ENCODE measurements at places on chromosomes 1 and 21.

DNA sequence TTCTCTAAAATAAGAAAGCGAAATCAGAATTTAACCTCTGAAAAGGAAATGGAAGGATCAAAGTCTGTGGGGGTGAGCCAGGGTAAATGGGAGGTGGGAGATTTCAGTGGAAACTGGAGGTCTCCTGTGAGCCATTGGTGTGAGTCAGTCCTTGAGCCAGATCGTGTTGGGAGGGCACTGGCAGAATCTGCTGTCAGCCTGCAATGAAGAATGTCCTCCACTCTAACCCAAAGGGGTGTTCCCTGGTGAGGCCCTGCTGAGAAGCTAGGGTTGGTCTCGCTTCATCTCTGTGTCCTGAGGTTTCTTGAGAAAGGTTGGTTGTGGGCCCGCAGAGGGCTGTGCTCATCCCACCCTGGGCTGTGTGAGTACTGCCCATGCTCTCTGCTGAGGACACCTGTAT lies 2.4 kb downstream of the QSOX1 start:
- no peak for DNase-seq

DNA sequence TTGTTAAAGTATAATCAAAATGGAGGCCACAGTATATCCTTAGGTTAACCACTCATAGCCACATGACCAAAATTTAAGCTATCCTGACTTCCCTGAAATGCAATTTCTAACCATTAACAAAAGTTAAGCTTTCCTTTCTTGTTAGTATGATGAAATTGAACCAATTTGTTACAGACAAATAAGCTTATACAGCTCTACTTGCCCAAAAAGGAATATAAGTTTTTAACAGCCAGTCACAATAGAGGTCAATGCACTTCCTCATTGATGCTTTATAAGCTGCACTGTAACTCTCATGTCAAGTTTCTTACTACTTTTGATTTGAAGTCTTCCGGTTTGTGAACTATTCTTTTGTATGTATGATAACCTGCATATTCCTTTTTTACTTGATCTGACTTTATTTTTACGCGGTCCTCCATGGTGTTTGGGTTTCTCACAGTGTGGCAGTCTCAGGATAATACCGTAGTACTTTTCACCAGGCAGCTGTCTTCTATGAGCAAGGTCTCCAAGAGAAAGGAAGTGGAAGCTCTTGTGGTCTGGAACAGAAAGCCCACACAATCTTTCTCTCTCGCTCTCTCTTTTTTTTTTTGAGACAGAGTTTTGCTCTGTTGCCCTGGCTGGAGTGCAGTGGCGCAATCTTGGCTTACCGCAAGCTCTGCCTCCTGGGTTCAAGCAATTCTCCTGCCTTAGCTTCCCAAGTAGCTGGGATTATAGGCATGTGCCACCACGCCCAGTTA lies 331.6 kb downstream of the SRGAP2C start:
- no peak for DNase-seq

DNA sequence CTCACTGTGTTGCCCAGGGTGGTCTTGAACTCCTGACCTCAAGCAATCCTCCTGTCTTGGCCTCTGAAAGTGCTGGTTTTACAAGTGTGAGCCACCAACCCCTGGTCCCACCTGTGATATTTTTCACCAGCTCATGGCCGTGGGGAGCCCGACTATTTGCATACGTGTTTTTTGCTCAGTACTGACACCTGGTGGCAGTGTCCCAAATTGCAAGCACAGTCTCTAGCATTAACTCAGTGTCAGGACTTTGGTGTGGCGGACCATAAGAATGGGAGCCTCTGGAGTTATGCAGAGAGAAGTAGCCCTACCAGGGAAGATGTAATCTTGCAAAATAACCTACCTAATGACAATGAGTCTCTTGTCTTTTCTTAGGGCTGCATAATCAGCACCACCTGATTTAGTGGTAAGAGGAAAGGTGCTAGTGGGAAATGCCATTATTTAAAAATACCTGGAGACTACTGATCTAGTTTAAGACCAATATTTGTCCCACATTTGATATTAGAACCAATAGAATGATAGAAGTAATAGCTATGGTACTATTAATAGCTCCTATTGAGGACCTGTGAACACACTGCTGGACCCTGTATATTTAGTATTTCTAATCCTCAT lies 305.4 kb downstream of the DISC1 start:
- no peak for DNase-seq

GRCh38 chr1:158014731-158015320 lies 21.4 kb downstream of the KIRREL1 start:
- DNase-seq = no peak

DNA sequence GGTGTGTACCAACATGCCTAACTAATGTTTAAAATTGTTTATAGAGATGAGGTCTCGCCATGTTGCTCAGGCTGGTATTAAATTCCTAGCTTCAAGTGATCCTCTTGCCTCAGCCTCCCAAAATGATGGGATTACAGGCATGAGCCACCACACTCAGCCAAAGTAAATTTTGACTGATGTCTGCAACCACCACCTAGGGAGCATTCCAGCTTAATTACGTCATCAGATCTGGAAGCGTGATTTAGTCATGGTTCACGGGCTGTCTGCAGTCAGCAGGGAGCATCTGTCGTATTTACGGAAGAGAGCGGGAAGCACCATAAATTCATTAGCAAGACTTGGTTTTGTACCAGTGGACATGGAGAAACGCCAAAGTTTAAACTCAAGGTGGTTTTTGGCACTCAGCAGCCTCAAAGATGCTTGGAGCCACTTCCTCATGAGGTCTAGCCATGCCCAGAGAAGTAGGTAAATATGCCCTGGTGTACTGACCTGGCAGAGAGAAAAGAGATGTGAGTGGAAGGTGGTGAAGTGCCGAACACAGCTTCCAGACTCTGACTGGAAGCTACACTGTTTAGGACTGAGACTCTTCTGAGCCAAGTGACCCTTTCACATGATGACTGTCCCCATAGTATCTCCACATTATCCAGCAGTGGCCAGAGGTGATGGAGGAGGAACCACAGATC lies 60.8 kb upstream of the SLC35F3 start:
- DNase-seq = no peak

GRCh38 chr1:228830185-228830953 lies 95.1 kb downstream of the RHOU start:
- no peak for DNase-seq

GRCh38 chr1:79604490-79605198 lies 598.1 kb upstream of the ADGRL4 start:
- no peak for DNase-seq

GRCh38 chr1:91148641-91149069 lies 126.8 kb upstream of the ZNF644 start:
- no peak for DNase-seq

- DNase-seq = no peak
Measured at GRCh38 chr1:23029337-23029736, 10.1 kb downstream of the KDM1A start.

- no peak for DNase-seq
Measured at GRCh38 chr1:225845571-225846259, 35.8 kb downstream of the EPHX1 start.

- DNase-seq = no peak
Measured at GRCh38 chr1:97685360-97685759, 235.5 kb downstream of the DPYD start.

- DNase-seq = no peak
Measured at GRCh38 chr1:167152192-167152876, 58.5 kb downstream of the STYXL2 start.

- DNase-seq = no peak
Measured at GRCh38 chr1:48753293-48753692, 23.4 kb downstream of the BEND5 start.

GRCh38 chr1:54543729-54544496 lies 4.1 kb upstream of the ACOT11 start:
- no peak for DNase-seq

DNA sequence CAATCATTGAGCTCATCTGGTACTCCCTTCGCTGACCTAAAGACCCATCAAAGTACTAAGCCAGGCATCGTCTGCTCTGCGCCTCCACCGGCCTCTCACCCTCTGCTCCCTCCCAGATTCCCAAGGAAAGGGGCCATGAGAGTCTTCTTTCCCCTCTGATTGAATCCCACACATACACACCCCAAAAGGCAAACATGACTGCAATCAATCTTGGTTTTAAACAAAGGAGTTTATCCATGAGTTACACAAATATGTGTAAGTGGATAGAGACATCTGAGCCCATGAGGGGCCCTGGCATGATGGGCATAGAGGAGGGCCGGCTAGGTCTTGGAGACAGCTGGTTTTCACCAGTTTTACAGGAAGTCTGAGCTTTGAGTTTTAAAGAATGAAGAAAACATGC lies 50.9 kb downstream of the CAPN2 start:
- DNase-seq = no peak

DNA sequence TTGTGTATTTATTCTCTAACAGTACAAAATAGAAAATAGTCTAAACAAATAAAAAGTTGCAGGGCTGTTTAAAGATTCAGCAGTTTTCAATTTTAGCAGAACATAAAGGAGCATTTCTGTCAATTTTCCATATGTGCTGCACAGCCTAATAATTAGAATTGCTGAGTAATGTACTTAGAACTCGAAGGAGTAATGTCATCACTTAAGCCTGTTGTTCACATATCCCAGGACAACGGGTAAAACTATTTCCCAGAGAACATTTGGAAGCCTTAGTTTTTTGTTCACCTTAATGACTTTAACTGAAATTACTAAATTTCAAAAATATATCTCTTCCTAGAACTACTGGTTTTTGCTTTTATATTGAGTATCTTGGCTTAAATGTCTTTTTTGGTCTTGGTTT lies 81.6 kb downstream of the ZP4 start:
- no peak for DNase-seq

- DNase-seq = no peak
Measured at GRCh38 chr1:198529414-198529813, 11.1 kb downstream of the ATP6V1G3 start.

DNA sequence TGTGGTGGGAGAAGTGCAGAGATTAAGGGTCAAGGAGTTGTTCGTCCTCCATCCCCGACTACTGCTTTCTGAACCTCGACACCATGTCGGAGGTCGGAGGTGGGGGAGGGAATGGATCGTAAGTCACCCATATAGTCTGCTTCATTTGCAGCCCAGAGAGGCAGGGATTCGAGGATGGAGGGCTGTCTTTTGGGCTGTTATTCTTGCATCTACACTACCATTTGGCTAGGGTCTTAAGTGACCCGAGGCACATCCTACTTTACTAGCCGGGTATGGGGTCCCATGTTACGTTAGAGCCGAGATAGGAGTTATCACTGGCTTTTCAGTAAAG lies 578 bp downstream of the USP21 start:
- DNase-seq = no peak

- DNase-seq = no peak
Measured at GRCh38 chr1:115496904-115497527, 144.8 kb upstream of the VANGL1 start.

DNA sequence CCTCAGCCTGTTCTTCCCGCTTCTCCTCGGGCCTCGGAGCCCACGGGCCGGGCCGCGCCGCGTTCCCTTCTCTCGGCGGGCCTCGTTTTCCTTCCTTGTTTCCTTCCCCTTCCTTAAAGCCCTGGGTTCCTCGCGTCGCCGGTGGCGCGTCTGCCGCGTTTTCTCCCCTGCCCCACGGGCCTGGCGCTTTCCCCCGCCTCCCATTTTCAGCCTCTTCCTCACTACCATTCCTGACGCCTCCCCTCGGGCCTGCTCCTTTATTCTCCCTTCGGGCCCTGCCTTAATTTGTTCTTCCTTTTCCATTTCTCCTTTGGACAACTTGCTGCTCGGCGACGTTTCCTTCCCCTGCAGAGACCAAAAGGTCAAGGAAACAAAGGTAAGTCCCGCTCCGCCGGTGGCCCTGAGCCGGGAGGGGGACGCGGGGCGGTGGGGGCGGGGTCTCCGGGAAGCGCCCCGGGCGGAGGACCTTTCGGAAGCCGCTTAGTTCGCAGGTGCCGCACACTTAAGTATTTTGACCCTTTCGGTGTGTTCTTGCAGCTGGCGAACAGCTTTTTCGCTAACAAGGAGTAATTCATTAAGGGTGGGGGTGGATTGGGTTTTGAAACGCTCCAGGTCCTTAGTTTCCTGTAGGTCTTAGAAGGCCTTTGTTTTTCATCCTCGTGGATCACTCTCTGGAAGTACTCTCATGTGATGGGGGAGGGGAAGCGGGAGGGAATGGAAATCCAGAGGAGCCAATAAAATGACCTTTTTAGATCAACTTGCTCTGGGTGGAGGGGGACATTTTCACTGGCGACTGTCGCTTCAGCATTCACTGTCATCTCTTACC lies 780 bp downstream of the YTHDF2 start:
- DNase-seq = peak; percentile 42

DNA sequence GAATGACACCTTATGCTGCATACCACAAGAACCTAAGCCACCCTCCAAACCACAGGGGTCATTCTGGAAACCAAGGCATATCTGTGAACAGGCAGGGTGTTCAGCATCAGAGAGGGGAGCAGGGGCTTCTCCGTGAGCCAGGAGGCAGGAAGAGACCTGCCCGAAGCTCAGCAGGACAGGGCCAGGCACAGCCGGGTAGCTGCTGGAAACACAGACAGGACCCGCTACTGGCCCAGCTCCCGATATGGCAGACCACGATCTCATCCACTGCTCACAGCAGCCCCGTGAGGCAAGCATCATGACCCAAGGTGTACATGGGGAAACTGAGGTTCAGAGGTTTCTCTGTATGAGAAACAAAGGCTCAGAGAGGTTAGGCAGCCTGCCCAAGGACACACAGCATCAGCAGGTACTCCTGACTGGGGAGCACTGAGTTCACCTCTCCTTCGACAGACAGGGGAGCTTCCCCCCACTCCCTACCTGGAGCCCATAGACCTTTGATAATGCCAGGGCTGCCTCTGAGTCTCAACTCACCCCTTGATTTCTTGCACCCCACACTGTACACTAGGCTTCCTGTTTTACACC lies 317.7 kb downstream of the MATN1 start:
- no peak for DNase-seq

DNA sequence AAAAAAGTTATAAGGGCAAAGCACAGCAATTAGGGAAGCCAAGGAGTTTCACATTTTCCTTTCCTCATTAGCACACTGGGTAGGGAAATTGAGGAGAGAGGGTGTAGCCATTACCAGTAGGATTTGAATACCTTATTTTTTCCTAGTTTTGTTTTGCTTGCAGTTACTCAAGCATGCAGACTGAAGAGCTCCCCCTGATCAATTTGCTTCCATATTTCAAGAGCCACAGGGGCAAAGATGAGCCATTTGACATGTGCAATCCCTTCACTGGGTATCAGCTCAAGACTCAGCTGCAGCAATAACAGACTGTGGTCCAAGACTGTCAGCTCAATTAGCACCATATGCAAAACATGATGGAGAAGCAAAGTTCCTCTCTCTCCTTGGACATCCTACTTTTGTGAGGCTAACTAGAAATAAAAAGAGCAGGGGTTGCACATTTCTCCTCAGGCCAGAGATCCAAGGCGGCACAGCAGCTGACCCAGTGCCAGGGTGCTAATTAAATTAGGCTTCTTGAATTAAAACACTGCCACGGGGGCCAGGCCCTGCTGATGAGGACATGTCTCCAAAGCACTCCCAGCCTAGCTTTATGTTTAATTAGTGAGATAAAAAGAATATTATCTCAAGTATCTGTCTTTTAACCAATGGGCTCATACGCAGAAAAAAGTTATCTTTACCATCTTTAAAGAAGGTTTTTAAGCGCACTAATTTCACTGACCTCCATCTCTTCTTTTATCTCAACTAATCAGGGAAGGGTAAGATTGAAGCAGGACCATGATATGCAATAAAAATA lies 36.7 kb upstream of the LRRC53 start:
- DNase-seq = no peak

All from stimulated activated CD8-positive, alpha-beta memory T cell treated with anti-CD3 and anti-CD28 coated beads, Interleukin-12 subunit alpha, Interleukin-12 subunit beta, amount 100 ng/mL, for 4 hours (primary cell).